ENCODE measurements at places on chromosomes 12 and 14.

- no peak for DNase-seq
Observed at GRCh38 chr12:121251838-121252237, 41.9 kb downstream of the P2RX4 start.

GRCh38 chr12:127038152-127038551 lies 1228.8 kb upstream of the TMEM132C start:
- no peak for DNase-seq

- DNase-seq = no peak
Observed at GRCh38 chr12:51520576-51521325, 70.3 kb upstream of the SCN8A start.

DNA sequence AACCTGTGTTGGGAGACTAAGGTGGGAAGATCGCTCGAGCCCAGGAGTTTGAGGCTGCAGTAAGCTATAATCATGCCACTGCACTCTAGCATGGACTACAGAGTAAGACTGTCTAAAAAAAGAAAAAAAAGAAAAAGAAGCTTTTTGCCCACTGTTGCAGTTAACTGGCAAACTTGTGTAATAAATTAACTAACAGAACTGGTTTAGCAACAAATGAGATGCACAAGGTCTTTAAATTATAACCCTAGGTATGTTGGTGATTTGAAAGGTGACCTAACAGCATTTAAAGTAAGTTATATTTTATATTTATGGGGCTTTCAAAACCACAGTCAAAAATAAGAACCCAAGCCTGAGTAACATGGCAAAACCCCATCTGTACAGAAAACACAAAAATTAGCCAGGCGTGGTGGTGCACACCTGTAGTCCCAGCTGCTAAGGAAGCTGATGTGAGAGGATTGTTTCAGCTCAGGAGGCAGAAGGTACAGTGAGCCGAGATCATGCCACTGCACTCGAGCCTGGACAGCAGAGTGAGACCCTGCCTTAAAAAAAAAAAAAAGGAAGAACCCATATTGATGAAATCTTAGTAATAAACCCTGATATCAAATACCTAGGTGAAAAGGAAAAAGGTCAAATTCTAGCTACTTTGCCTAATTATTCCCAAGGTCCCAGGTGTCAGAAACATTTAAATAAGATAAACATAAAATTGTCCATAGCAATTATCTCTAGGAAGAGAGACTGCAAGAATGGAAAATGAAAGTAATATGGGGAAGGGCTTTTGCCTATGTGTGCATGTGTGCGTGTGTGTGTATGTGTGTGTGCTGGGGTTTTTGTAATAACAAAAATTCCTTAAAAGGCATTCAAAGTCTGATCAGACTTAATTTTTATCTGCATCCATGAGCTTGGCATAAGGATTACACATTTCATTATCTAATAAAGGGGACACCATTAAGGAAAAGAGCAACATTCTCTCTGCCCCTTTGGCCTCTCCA lies 15.4 kb downstream of the SYNE2 start:
- DNase-seq = no peak

GRCh38 chr12:94969424-94969823 lies 34.1 kb downstream of the NDUFA12 start:
- no peak for DNase-seq

DNA sequence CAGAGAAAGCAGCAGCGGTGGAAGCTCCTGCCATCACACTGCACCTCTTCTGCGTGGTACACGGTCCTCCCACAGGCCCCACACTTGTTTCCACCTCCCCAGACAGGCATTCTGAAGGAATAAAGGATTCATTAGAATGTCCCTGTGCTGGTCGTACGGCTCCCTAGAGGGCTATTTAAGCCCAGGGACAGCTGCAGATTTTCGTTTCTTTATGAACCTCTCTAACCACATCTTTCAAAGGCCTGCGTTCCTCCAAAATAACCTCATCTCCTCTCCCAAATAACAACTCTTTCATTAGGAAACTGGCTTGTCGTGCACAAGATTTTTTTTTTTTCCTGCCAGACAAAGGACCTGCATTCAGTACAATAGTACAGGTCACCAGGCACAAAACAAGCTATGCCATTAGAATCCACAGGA lies 12.7 kb downstream of the CSRP2 start:
- DNase-seq = no peak

DNA sequence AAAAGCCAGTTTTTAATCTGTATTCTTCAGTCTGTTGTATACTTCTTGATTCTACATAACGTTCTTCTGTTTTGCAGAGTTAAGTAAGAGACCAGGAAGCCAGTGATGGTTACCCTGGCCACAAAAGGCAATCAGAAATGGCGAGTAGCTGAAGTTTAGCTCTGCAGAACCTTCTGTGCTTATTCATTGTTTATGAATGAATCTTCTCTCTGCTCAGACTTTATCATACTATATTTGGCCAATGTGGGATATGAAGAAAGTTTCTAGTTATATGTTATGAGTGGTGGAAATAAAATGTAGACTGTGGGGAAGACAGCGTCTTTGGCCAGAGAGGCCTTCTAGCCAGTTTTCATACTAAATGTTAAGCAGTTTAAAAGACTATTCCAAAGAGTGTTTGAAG lies 249.9 kb upstream of the RGS6 start:
- no peak for DNase-seq

DNA sequence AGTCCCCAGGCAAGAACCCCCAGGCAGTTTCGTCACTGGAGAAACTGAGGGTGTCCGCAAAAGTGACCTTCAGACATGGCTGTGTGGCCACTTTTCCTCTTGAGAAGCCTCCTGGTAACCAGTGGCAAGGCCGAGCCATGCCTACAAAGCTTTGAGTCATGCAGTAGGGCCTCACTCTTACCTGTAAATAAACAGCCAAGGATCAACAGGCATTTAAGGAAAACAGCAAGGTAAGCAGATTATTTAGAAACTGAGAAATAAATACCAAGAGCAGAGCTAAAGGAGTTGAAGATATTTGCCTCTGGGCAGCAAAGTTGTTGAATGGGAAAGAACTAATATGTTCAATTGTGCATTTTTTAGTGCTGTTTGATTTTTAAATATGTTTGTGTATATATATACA lies 141.0 kb upstream of the BCL2L14 start:
- DNase-seq = no peak

- no peak for DNase-seq
Observed at GRCh38 chr14:47278233-47278842, 397.1 kb downstream of the MDGA2 start.

- DNase-seq = no peak
Observed at GRCh38 chr12:127928615-127929571, 338.1 kb upstream of the TMEM132C start.

DNA sequence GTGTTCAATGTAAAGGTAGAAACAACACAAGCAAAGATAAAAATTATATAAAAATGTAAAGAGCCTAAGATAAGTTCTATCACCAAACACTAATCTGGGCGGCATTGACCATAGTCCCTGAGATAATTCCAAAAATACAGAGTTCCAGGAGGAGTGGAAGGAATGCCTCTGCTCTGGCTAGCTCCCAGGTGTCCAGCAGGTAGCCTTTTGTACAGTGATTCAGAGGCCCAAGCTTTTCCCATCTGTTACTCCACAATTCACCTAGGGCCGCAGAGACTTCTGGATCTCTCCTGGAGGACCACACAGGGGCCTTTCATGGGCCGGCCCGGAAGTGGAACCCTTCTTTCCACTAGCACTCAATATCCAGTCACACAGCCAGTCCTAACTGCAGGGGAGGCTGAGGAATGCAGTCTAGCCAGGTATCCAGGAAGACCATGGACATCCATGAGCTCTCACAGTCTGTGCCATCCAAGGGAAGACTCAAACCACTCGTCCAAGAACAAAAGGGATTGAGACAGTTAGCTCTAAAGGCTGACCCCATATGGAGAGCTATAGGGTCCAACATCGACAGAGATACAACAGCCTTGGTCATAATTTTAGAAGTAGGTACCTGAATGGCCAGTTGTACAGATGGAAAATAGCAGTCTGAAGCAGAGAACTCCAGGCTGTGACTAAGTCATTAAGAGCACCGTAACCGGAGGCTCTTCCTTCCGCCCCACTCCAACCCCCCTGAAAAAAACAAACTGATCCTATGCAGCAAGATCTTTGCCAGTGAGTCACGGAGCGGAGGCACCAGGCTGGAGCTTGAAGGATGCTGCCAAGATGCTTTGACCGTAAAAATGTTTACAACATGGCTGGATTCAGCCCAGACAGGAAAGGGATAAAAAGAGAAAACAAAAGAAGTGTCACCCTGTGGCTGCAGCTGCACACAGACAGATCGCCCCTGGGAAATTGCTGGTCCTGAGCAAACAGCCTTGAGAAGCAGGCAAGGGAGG lies 204.8 kb downstream of the NUAK1 start:
- no peak for DNase-seq

GRCh38 chr12:18277196-18277595 lies 15.9 kb downstream of the PIK3C2G start:
- no peak for DNase-seq

GRCh38 chr12:101680647-101681046 lies 16.8 kb upstream of the CHPT1 start:
- DNase-seq = no peak

- DNase-seq = no peak
Observed at GRCh38 chr14:52446355-52446754, 106.0 kb downstream of the TXNDC16 start.

- DNase-seq = no peak
Observed at GRCh38 chr12:58563621-58564020, 356.7 kb downstream of the LRIG3 start.

DNA sequence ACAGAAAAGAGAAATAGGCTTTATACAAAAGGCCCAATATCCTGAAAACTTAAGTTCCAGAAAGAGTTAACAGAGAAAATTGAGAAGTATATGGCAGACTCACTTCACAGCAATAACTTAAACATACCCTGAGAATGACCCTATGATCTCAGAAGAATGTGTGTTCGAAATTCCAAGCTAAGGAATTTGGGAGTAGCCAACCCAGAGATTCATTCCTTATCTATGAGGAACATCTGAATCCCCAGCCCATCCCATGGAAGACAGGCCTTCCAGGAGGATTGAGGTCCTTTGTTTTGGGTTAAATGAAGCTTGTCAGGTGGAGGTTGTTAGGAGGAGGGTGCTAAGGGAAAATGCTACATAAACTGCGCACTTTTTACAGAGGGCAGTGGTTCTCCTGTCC lies 7.5 kb upstream of the SAV1 start:
- DNase-seq = no peak

- no peak for DNase-seq
Observed at GRCh38 chr12:27965411-27965810, 7.1 kb downstream of the PTHLH start.

DNA sequence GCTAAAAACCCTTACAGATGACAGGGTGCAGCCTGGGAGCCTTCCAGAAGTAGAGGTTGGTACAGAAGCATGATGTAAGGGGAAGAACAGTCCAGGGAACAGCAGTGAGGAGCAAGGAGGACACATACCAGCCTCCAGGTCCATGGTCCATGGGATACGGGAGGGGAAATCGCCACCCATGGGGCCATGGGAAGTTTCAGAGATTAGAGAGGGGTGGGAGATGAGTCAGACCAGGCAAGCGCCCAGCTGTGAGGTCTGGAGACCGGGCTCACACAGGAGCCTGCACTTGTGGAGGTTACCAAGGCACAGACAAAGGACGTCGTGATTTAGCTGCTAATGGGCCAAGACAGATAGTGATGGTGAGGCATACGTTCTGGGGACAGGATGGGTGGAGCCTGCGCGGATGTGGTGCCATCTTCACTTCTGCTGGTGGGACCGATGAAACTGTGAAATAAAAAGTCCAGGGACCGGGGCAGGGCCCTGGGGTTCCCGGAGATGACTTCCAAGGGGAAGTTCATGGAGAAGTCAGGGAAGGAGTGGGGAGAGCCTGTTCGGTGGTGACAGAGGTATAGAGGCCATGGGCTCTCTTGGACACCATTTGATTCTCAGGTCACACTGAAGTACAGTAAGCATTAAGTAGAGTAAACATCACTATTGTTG lies 17.7 kb upstream of the LRP1-AS start:
- DNase-seq = no peak

DNA sequence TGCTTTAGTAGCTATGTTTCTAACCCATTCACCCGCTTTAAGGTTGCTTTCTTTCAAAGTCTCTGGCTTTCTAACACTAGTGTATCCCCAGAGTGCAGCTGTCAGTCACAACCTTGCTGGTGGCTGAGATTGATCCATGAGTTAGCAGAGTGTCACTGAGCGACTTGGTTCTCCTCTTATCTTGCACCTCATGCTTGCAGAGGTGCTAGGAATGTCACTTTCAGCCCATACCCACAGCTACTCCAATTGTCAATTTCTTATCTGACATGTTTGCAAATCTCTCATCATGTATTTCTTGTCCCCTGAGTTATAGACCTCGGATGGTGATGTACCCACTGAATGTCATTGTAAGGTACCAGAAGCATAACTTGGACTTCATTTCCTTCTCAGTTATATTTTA lies 1110.2 kb downstream of the GALC start:
- DNase-seq = no peak

All from SHP77 treated with DMSO at 0.1 percent for 48 hours (cell line).